Large intestine (tissue), 12 donors: ENCODE measurements at places on chromosomes 6 and 20. TPM values are rescaled to one million over a fixed set of nuclear protein-coding genes. Genes with fewer than 3 reads are reported as not detected.

DNA sequence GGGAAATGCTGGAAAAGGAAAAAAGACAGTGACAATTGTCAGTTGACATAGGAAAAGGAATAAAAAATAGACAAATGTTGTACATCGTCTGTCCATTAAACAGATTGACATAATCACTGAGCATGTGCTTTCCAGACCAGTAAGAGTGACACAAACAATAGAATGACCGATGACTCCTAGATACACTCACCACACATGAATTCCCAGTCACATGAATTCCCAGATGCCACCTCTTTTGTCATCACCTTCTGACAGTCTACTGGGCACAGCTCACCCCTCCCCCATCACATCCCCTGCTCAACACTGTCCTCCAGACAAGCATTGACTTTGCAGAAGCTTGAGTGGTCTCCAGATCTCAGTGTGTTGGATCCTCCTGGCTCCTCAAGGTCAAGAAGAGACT is 25.9 kb downstream of the POM121L2 start:
- DNase-seq: no peak

EDN3 gene
- polyA plus RNA-seq: 17.7 TPM

DNA sequence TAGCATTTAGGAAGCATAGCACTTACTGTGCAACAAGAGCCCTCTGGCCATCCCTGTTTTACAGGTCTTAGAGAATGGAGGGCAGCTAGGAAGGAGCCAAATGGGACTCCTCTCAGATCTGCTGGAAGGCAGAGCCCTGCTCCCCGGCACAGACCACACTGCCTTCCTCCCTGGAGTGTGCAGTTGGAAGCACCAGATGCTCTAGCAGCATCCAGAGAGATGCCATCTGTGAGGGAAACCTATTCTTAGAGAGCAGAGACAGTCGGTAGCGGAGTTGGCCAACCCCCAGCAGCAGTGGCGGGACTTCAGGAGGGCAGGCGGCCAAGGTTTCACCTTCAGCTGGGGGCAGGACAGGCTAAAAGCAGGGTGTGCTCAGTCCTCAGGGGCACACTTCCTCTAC is 16.7 kb upstream of the E2F1 start:
- no peak for DNase-seq

GRCh38 chr6:157144859-157145568 is 178.3 kb downstream of the TMEM242 start:
- DNase-seq: no peak

- no peak for DNase-seq
These were observed 66.2 kb upstream of the RALGAPA2 start for GRCh38 chr20:20778676-20779075.
